ENCODE measurements at places on chromosomes 2 and 18. TPM values are rescaled to one million over a fixed set of nuclear protein-coding genes. Genes with fewer than 3 reads are reported as not detected.

DNA sequence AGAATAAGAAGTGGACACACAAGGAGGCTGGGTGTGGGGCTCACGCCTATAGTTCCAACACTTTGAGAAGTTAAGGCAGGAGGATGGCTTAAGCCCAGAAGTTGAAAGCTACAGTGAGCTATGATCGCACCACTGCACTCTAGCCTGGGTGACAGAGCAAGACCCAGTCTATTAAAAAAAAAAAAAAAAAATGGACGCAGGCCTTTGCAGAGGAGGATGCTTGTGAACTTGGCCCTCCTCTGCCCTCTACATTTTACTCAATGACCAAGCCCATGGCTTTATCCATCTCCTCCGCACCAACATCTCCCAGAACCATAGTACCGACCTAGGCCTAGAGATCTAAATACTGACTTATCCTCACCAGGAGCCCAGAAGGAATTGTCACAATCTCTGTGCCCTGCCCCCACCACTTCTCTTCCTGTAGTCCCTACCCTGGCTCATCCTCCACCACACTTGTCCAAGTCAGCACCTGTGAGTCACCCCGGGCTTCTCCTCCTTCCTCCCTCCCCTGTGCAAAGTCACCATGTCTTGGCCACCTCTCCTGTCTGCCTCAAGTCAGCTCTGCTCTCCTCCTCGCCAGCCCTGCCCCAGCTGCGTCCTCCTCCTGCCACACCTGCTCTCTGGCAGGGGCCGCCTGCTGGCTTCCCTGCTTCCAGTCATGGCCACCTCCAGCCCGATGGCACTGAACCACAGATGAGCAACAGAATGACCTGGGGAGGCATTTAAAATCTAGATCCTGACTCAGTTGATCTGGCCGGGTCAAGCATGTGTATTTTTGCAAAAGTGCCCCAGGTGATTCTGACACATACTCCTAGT, 35.8 kb upstream of the ASPRV1 start:
- DNase-seq: no peak

DNA sequence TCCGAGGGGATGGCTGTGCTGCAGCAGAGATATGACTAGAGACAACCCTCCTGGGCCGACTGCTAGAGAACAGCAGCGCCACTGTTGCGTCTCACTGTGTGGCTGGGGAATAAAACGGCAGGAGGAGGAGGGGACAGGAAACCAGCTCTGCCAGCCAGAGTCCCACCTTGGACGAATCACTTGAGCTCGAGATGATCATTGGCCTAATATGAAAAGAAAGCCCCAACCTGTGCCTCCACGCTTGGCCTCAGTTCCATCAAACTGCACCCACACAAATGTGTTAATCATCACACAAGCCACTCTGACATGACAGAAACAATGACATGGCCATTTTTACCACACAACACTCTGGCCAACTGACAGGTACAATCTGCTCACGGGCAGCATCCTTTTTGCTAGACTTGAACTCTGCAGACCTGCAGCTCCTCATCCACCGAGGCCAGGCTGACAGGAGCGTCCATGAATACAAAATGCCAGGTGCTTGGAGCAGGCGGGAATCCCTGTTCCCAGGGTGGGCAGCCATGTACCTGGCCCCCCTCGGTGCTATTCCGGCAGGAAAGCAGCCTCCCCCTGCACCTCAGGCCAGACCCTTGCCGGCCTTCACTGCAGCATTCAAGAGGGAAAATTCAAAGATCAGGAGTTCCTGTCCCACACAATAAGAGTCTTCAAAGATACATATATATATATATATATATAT, 52.3 kb downstream of the PARD6G start:
- no peak for DNase-seq

DCDC2C gene
- 0.35 TPM for total RNA-seq

DNA sequence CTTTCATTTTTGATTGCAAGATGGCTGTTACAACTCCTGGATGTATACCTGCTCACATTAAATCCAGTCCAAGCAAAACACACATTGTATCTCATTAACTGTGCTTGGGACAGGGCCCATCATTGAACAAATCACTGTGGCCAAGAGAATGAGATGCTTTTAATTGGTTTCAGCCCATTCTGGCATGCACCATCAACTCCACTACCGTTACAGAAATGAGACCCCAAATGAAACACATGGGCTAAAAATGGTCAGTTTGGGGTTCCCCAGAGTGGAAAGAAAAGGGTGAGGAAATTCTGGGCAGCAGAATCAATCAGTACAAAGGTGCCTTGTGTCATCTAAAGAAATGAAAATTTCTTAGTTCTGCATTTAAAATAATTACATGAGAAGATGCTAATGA, 52.7 kb downstream of the FAM171B start:
- no peak for DNase-seq

DNA sequence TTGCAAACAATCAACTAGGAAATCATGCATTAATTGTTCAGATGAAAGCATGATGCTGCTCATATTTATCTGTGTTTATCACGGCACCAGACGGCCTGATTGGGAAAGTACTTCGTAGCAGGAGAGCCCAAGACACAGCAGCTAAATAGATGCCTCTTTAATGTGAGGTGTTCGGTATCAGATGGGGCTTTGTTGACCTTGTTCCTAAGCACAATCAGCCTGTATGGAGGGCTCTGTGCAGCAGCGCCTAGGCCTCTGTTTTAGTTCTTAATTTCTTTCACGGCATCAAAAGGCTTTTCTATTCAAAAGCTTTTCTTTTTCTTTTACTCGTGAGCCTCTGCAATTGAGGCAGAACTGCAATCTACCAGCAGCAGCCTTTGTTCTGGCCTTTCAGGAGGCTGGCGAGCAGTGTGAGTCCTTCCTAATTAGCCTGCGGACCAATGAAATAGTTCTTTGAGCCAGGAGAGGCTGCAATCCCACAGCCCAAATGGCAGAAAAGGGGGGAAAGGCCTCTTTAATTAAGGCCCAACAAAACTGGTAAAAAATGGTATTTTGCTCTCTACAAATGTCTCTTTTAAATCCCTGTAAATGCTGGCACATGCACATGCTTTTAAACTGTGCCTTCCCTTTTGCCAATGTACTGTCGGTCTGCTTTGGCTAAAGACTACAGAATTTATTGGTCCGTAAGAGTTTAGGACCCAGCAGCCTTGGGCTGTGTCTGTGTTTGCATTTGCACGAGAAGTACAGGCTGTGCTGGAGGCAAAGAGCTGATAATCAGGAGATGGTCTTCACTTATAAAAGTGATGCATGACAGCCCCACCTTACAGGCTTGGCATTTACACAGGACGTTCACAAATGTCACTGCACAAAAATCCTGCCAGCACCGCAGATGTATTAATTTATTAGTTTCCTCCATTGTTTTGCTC, 159.6 kb downstream of the RND3 start:
- DNase-seq: no peak

GRCh38 chr2:30237239-30237965, 6.1 kb downstream of the LBH start:
- DNase-seq: no peak

GALNT13 gene
- 0.23 TPM for total RNA-seq

DNA sequence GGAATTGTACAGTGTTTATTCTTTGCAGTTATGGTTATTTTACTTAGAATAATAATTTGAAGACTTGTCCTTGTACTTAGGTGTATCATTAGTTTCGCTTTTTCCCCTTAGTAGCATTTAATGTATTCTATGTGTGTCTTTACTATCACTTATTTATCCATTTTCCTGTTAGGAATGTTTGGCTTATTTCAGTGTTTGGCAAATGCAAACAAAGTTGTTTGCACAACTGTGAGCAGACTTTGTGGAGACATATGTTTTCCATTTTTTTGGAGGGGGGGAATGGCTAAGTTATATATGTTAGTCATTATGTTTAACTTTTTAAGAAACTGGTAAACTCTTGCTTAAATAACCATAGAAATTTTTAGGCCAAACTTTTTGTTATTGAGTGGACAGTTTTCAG, 447.7 kb downstream of the SOX11 start:
- DNase-seq: no peak

DNA sequence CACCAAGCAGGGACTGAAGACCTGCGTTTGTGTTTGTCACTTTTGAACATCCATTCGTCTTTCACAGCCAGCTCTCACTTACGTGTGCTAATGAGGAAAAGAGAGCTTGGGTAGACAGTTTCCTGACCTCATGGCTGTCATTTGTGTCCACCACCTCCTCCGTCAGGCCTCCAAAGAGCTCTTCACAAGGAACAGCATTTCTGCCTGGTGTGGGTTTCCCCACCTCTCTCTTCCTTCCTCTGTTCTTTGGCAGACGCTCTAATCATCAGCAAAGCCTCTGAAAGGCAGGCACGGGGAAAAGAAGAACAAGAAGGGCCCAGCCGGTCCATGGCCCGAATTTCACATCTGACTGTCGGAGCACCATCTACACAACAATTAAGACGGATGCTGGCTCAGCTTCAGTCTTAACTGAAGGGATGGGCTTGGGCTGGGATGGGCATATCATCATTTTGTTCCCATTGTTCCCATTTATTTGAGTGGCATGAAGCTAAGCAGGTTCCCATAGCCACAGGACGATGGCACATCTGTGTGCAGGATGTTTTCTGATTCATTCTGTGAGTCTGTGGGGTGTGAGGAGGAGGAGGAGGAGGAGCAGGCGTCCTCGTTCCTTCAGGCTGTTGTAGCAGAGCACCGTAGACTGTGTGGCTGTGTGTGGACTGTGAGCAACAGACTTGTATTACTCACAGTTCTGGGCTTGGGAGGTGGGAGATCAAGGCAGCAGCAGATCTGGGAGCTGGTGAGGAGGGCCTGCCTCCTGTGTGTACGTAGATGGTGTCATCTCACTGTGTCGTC, 66.4 kb downstream of the TSHZ1 start:
- no peak for DNase-seq

- peak; percentile 70 for DNase-seq
These were observed 635 bp downstream of the SLC3A1 start for GRCh38 chr2:44275927-44276303.

DNA sequence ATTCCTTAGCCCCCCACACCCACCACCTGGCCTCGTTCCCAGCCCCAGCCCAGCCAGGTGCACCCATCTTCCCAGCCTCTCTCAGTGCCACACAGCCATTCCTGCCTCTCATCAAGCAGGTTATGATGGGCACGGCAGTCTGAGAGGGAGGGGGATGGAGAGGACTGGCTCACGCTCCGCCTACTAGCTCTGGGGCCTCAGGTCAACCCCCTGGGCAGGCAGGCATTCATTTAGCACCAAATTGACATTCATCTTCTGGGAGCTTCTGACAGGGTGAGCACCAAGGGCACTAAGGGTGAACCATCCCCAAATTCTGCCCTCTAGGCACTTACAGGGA, 66.2 kb upstream of the FOSL2 start:
- no peak for DNase-seq

ALK gene
- 0.09 TPM for total RNA-seq

- DNase-seq: no peak
These were observed 78.2 kb downstream of the BCL11A start for GRCh38 chr2:60475123-60475830.
